ENCODE measurements at places on chromosomes 12 and 14.

GRCh38 chr12:1083151-1083888 lies 92.3 kb downstream of the ERC1 start:
- DNase-seq: no peak

DNA sequence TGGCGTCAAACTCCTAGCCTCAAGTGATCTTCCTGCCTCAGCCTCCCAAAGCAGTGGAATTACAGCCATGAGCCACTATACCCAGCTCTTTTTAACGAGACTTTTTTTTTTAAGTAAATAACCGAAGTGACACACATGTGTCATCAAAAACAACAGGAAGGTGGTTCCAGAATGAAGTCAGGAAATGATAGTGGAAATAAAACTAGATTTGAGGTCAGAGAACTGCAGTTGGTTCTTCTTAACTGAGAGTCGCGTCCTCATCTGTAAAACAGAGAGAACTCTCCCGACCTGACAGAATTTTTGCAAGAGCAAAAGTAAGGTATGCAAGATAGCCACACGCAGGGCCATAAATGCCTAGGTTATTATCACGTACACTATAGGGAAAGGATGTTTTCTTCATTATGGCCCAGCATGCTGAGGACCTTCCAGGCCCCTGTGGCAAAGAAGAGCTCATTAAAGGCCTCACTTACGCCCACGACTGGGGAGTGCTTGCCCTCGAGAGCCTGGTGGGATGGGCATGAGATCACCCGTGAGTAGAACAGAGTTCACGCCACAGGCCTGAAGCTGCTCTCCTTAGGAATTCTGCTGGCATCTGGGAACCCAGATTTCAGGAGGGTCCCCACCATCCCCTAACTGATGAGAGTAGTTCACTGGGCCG lies 67.2 kb downstream of the SCARB1 start:
- DNase-seq: no peak

- DNase-seq: no peak
Measured at GRCh38 chr12:39112064-39112463, 206.7 kb upstream of the CPNE8 start.

GRCh38 chr12:13211191-13211858 lies 14.8 kb downstream of the EMP1 start:
- no peak for DNase-seq

DNA sequence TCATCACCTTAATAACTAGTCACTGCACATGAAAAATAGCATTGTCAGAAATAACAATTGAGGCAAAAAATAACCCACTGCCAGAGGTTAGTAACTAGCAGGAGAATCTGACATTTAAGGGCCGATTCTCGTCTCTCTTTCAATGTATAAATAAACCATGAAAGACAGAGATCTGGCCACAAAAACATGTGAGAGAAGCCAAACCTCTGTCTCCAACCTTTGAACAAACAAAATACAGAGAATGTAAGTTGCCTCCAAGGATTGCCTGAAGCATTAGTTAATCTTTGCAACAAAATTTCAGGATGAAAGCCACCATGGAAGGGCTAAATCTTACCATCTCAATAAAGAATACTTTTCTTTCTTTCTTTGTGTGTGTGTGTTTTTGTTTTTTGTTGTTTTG lies 257.4 kb upstream of the TMTC1 start:
- no peak for DNase-seq

GRCh38 chr12:1272142-1272541 lies 281.1 kb downstream of the ERC1 start:
- DNase-seq: no peak

- DNase-seq: no peak
Measured at GRCh38 chr14:68666899-68667298, 126.0 kb downstream of the ZFP36L1 start.

GRCh38 chr12:26340649-26341048 lies 145.3 kb downstream of the SSPN start:
- no peak for DNase-seq

DNA sequence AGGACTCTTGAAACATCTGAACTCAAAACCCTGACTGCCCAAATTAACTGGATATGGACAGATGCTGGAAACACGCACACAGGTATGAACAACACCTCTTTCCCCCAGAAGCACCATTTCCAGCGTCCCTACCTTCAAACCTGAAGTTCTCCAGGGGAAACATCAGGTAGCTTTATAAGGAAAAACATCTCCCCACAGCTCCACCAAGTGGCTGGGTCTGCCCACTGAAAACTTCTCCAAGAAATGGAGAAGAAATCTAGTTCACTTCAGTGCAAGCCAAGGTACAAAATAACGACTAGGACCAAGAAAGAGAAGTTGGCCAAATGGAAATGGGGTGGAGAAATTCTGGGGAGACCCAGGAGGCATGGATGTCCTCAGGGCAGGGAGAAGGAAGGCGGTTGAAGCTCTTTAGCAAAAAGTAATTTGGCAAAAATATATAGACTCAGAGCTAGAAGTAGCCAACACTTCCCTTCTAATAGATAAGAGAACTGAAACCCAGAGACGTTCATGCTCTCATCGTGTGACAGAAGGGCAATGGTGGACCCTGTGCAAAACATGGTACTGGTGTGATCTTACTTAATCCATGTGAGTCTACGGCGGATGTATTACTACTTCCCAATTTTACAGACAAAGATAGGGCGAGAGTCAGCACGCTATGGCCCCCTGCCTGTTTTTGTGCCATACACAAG lies 10.5 kb upstream of the NUAK1 start:
- no peak for DNase-seq

DNA sequence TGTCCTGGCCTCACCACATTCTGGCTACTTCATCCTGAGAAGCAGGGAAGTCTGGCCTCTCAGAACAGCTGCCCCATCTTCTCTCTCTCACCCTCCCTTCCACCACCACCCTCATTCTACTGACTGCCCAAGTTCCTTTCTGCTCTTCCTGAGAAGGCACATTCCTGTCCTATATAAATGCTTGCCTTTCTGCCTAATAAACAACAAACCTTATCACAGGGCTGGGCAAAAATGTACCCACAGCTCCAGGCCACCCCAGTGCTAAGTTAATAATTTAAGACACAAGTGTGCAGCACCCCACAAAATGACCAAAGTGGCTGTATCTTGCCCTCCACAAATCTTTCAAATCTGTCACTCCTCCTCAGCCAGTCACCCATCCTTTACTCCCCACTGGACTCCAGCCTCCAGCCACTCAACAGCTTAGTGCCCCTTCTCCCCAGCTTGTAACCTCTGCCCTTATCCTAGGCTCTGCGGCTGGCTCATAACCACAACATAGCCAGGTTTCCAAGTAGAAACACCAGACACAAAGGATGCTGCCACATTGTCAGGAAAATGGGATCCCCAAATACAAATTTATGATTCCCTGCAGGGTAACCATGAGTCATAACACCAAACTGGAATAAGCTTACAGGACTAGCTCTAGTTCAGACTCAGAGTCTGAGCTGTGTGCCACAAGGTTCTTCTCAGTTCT lies 15.0 kb downstream of the OXA1L start:
- no peak for DNase-seq

GRCh38 chr14:20971705-20972021 lies 16.4 kb downstream of the RNASE2 start:
- no peak for DNase-seq

- no peak for DNase-seq
Measured at GRCh38 chr14:89171168-89171567, 245.9 kb downstream of the FOXN3 start.

DNA sequence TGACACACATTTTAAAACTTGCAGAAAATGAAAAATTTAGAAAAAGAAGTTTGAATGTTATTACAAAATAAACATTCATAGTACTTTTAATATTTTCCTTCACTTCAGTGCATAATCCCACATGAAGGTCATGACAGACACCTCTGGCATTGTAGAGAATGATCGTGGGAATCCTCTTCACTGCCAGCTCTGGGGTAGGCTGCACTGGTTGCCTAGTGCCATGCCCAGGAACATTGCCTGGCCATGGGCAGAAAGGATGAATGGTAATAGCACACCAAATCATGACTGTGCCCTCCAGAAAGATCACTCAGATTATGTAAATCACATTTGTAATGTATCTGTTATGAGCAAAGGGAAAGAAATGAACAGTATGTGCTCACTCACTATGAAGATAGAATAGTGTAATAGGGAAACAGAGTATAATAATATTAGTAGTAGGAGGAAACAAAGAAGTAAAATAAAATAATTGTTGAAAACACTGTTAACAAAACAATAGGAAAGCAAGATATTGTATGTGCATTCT lies 161.6 kb downstream of the PLCZ1 start:
- DNase-seq: no peak

GRCh38 chr14:104215706-104216334 lies 77.4 kb downstream of the KIF26A start:
- DNase-seq: no peak

DNA sequence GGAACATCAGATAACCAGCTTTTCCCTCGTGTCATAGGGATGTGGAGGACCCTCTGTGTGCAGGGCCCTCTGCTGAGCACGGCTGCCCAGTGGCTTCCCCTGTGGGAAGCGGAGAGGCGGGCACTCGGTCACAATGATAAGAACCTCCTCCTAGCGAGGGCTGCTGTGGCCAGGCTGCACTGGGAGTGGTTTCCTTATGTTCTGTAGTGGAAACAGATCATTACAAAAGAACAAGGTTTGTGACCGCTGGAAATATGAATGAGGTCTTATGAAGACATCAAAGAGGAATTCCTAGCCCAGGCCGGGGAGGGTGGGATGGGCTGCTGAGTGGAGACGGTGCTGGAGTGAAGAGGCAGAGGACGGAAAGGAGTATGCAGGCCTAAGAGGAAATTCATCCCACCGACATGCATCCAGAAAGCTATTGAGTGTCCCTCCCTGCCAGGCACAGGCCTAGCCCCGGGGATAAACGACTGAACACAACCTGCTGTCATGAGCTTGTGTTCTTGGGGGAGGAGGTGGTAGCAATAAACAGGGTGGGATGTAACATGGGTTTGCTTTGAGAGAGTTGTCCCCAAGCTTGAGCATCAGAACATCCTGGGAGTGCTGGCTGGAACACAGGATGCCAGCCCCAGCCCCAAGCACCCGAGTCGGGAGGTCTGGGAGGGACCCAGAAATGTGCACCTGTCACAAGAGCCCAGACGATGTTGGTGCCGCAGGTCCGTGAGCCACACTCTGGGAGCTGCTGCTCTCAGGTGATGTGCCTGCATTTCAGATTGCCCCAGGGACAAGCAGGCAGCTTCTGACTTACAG lies 37.5 kb downstream of the FZD10 start:
- no peak for DNase-seq

DNA sequence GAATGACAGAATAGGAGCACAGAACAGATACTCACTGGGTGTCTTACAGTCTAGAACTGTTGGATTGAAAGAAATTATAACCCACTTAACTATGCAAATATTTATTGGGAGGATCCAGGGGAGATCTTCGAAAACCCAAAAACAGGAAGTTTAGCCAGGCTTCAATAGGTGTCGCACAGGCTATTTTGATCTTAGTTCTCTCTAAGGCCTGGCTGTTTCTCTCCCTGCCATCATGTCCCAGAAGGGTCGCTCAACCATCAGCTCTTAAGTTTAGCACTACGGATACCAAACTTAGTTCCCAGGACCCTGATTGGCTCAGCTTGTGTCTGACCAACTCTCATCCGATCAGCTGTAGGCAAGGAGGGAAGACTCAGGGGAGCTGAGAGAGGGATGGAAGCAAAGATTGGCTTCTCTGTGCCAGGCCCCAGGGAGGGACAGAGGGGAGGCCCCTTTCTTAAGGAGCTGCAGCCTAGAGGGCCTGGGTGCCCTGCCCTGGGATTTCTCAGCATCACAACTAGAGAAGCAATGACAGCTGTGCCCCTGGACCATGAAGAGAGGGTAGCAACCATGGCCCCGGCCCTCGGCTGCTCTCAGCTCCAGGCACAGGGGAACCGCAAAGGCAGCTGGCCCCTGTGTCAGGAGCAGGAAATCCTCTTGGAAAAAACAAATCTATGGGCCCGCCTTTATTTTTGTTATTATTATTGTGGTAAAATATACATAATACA lies 13.5 kb downstream of the PHETA1 start:
- no peak for DNase-seq

- DNase-seq: no peak
Measured at GRCh38 chr14:101009531-101009930, 106.0 kb upstream of the RTL1 start.

- DNase-seq: no peak
Measured at GRCh38 chr14:104784846-104785707, 10.5 kb downstream of the AKT1 start.

DNA sequence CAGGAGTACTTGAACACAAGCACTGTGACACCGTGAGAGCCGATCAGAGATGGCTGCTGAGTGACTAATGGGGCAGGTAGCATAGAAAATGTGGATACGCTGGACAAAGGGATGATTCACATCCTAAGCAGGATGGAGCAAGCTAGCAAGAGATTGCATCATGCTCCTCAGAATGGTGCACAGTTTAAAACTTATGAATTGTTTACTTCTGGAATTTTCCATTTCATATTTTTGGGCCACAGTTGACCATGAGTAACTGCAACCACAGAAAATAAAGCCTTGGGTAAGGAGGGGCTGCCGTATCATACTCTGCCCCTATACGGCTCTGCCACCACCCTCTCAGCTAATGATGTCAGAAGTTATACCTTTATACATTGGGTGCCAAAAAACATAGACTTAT lies 23.3 kb upstream of the MARK3 start:
- DNase-seq: peak; percentile 90

GRCh38 chr14:103838117-103838516 lies 9.3 kb downstream of the PPP1R13B start:
- DNase-seq: no peak

DNA sequence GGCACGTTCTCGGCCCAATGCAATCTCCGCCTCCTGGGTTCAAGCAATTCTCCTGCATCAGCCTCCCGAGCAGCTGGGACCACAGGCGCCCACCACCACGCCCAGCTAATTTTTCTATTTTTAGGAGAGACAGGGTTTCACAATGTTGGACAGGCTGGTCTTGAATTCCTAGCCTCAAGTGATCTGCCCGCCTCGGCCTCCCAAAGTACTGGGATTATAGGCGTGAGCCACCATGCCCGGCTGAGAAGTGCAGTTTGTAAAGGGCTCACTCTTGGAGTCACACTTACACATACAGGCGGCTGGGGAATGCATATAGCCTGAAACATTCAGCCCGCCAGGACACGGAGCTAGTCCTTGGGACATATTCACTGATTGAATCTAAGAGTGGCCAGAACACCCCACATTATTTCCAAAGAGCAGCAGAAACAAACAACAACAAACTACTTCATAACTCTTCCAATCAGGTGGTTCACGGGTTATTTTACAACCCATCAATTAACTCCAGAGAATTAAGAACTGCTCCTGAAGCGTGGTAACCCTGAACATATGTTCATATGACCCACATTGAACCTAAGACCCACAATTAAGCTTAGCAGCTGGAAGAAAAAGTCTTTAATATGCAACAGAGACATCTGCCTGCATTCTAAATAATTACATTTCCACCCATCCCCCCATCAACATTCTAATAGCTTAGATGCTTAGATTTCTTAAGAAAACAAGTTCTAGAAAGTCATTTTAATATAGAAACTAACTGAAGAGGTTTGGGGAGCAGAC lies 49.2 kb downstream of the SSH1 start:
- no peak for DNase-seq

- DNase-seq: no peak
Measured at GRCh38 chr12:110906083-110906482, 14.3 kb downstream of the MYL2 start.

GRCh38 chr12:106625976-106626375 lies 43.2 kb downstream of the RFX4 start:
- DNase-seq: no peak

- no peak for DNase-seq
Measured at GRCh38 chr14:102821252-102821651, 44.0 kb downstream of the TRAF3 start.

GRCh38 chr12:111341426-111342065 lies 27.3 kb downstream of the PHETA1 start:
- DNase-seq: no peak

- no peak for DNase-seq
Measured at GRCh38 chr14:56854325-56854724, 44.0 kb upstream of the OTX2 start.

GRCh38 chr14:60085085-60085484 lies 6.6 kb upstream of the PCNX4 start:
- DNase-seq: peak; percentile 29

Data from skeletal muscle cell (primary cell).